ENCODE measurements at places on chromosomes 11 and 22.

DNA sequence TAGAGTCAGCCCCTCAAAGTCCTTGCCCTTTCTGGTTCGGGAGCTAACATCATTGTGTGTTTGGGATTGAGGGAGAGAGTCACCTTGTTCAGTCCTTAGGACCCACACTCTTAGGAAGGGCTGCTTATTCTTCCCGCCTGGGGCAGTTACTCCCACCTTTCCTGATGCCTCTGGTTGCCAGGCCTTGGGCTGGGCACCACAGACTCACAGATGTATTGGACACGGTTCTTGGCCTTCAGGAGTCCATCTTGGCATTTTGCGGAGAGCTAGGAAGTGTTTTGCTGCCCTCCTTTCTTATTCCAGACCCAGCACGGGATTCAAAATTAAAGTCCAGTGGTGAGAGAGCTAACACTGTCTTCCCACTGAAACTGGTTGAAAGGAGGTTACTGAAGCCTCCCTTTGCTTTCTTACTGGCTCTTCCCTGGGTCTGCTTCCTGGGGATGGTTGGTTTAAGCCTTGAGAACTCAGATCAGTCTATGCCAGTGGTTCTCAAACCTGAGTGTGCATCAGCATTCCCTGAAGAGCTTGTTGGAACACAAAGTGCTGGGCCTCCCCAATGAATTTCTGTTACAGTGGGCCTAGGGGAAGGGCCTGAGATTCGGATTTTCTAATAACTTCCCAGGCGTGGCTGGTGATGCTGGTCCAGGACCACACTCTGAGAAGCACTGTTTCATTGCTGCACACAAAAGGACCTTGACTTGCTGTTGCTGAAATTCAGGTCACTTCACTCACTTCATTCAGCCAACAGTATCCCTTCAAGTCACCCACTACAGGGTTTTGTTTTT lies 1.4 kb downstream of the OSBP2 start:
- no peak for DNase-seq

DNA sequence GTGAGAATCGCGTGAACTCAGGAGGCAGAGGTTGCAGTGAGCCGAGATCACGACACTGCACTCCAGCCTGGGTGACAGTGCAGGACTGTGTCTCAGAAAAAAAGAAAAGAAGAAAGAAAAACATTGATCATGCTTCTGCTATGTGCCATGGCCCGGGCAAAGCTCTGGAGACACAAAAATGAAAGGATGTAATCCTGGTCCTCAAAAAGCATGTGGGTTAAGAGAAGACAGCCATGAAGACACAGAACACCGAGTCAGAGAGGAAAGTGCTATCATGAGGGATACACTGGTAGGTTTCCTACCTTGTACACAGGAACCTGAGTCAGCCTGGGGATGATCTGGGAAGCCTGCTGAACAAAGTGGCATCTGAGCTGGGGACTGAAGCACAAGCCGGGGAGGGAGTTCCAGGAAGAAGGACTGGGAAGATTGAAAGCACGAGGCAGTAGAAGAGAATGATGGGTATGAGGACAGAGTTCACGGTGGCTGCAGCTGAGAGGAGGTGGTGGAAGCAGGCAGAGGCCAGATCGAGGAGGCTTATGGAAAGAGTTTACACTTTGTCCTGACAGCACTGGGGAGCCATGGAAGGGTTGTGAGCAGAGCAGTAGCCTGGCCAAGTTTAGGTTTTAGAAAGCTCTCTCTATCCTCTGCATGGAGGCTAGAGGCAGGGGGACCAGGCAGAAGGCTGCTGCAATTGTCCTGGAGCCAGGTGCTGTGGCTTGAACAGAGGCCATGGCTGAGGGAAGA lies 9.9 kb upstream of the MAFF start:
- no peak for DNase-seq

DNA sequence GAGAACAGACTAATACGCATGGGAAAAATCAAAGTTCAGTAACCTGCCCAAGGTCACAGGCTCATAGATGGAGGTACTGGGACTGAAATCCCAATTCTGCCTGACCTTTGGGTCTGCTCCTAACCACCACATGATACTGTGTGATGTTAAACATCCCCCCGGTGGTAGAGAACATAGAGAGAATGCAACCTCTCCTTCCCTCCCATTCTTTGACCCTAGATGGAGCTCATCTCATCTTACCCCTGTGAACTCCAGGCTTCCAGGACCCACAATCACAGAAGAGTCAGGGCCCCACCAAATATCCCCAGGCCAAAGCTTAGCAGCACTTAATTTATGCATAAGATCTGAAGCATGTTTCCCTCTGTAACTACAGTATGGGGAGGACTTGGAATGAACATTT lies 198.5 kb downstream of the MYO18B start:
- no peak for DNase-seq

- no peak for DNase-seq
Observed at GRCh38 chr11:64518928-64519327, 72.1 kb upstream of the SLC22A12 start.

DNA sequence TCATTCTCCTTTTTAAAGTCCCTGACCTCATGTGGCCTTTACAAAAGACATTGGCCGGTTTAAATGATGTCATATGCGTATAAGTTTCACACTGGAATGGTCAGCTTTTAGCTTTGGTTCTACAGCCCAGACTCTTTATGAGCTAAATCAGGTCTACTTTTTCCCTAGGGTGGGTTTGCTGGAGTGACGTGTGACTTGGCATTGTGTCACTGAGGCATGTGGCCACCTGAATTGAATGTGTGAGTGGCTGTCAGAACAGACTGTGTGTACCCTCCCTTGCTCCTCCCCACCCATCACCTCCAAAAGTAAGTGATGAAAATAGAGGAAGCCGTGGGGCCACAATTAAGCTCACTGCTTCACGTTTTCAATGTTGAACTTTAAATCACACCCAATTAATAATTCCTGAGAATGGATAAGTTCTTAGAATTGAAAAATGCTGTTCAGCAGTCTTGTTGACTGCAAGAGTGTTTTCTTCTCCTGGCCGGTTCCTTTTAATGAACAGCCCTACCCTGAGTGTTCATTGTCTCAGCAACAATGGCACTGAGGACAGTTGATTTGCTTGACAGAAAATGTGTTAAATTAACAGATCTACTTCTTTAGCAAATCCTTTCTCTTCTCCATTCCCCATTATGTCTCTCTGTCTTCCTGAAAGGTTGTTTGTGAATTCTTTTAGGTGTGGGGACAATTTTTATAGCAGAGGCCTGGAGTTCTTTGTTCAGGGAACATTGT lies 11.3 kb downstream of the CECR2 start:
- DNase-seq: no peak

Data from T-helper 1 cell (primary cell).